ENCODE measurements at places on chromosomes 3 and 15. TPM values are rescaled to one million over a fixed set of nuclear protein-coding genes. Genes with fewer than 3 reads are reported as not detected.

WDR72 gene
- total RNA-seq: 1.7 TPM

GP5 gene
- 0.09 TPM for total RNA-seq

UBE2Q2 gene
- total RNA-seq: 28.7 TPM

P2RY14 gene
- total RNA-seq: not detected

- peaks cover 93% of the 10 kb centered on the region for H3K27me3 ChIP-seq
- peak overlapping the region; percentile 86 for H3K4me3 ChIP-seq
- H3K27ac ChIP-seq: no peak overlapping the region
- no peaks in the 10 kb centered on the region for H3K36me3 ChIP-seq
- no peak for DNase-seq
Observed at GRCh38 chr3:26621906-26622620, 509 bp upstream of the LRRC3B start.

- peaks cover 11% of the 10 kb centered on the region for H3K36me3 ChIP-seq
- no peak overlapping the region for H3K4me3 ChIP-seq
- no peak for DNase-seq
- H3K27me3 ChIP-seq: no peaks in the 10 kb centered on the region
- no peaks in the 10 kb centered on the region for H3K4me1 ChIP-seq
- no peak overlapping the region for H3K27ac ChIP-seq
Observed at GRCh38 chr3:191412759-191413158, 48.2 kb upstream of the PYDC2 start.
